ENCODE measurements at places on chromosomes 6 and 20.

DNA sequence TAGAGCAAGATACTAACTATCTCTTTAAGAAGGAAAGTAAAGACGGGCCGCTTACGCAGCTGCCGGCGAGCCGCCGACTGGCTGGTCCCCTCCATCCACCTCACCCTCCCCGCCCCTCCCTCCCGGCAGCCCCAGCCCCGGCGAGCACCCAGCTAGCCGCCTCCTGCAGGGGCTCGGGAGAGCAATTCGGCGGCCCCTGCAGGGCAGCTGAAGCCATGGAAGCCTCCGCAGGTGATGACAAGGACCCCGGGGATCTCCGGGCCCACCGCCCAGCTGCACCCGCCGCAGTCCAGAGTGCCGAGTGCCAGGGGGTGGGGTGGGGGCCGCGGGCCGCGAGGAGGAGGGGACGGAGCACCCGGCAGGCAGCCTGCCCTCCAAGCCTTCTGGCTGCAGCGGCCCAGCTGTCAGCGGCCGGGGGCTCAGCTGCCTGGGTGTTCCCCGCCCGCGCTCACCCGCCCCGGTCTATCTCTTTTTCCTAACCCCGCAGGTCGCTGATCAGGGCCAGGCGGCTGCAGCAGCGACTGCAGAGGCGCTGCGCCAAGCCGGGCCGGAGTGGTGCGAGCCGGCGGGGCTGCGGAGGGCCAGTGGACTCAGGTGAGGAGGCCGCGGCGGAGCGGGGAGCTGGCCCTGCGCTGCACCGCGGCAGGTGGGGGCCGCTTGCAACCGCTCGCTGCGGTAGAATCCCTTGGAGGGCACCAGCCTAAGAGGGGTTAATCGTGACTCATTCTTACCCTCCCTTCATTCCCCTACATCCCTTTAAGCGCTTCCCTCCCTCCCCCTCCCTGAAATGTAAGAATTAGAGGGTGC lies at the start of gene SNPH:
TSS of gene SNPH (plus strand) at position 128 of the 807 bp plus-strand sequence. CDS start 29,946 bp downstream, outside the sequence.
- peak; percentile 53 for DNase-seq

DNA sequence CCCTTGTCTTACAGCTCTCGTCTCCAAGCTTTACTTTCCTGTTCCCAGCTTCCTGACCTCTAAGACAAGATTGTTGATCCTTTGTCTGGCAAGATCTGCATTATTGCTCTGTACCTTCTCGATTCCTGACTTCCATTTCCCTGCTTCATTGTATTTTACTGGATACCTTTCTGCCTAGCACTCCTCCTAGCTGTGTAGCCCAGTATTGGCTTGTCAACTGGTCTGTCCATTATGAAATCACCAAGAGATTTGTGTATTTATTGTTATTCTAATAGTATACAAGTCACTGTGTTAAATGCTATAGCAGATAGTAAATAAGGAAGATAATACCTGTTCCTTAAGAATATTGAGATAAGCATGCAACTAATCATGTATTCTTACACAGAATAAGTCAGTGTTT lies 305.4 kb downstream of the CDKAL1 start:
- DNase-seq: no peak

DNA sequence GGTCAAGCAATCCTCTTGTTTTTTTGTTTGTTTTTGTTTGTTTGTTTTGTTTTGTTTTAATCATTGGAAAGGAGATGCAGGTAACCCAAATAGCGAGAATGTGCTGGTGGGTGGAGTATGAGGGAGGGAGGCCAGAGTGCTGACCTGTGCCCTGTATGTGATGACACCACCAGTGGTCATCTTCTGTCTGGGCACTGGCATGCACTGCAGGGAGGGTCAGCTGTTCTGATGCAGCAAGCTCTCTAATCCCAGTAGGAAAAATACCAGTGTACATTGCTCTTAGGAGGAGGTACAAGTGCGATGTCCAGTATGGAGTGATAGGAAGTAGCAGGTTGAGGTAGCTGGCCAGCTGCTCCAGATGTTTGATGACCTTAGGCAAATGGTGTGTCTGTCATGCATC lies 2.9 kb upstream of the CST1 start:
- DNase-seq: no peak

DNA sequence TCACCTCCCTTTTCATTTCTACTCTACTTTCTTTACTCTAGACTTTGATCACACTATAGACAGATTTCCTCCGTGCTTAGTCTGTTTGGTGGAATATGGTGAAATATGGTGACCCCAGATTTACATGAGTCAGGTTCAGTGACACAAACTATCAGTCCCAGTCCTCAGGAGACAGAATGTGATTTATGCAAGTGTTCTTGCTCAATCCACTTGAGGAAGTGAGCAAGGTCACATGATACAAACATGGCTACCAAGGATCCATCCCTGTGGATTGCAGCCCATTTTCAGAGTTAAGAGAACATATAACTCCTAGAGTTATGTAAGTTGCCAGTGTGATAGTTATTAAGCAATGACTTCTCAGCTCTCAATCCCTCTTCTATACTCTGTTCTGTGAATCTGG lies 23.7 kb upstream of the TSHZ2 start:
- no peak for DNase-seq

GRCh38 chr20:50111120-50111828 lies 1.7 kb downstream of the UBE2V1 start:
- no peak for DNase-seq

DNA sequence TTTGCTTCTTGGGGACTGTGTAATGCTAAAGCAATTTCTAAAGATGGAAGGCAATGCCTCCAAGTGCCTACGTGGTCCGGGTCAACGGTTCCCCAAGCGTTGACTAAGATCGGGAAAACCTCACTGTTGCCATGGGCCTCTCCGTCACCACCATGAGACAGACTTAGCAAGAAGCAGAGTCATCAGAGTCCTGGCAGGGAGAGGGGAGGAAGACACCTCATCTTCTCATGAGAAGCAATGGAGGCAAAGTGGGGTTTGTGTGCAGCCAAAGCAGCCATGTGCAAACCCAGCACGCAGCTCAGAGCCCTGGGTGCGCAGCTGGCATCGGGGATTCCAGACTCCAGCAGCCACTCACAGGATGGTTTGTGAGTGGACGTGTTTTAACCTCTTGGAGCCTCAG lies 111.4 kb downstream of the SYNDIG1 start:
- DNase-seq: no peak

- no peak for DNase-seq
These were observed 84.5 kb downstream of the GJA10 start for GRCh38 chr6:89978749-89979145.

DNA sequence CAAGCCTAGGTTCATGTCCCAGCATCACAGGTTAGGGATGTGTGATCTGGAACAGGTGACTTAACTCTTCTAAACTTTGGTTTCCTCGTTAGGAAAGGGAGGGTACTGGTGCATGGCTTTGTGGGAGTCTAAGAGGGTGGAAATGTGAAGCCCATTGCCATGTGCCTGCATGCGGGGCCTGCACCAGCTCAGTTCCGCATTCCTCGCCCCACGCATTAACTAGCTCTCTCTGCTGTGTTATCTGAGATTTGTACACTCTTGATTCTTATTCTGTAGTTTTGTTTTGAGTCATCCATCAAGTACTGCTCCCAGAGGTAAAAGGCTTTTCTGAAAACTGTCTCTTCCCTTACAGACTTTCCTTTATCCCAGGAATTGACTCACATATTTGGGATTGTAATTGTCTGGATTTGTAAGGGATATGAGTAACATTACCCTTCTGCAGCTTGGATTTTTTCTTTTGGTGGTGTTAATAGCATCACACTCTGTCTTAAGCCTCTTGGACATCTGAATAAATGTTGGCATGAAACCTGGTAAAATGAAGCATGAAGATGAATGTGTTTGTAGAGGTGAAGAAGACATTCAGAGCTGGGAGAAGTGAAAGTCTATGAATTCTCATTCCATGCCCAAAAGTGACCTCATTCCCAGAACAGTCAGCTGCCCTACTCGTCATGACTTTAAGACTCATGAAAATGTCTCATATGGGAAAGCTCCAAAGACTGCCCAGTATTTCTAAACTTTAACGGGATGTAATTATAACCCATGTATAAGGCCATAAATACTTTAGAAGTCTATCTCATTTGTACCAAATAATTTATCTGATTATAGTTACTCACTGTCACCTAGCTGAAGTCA lies 357.3 kb downstream of the FOXA2 start:
- no peak for DNase-seq

Measured in stimulated activated CD8-positive, alpha-beta memory T cell treated with anti-CD3 and anti-CD28 coated beads, Interleukin-4, amount 100 ng/mL, for 1 hour (primary cell).